ENCODE measurements at places on chromosomes 11 and 22.
A peak's percentile ranks its signal among the peaks of the same experiment; 100 is the strongest.

DNA sequence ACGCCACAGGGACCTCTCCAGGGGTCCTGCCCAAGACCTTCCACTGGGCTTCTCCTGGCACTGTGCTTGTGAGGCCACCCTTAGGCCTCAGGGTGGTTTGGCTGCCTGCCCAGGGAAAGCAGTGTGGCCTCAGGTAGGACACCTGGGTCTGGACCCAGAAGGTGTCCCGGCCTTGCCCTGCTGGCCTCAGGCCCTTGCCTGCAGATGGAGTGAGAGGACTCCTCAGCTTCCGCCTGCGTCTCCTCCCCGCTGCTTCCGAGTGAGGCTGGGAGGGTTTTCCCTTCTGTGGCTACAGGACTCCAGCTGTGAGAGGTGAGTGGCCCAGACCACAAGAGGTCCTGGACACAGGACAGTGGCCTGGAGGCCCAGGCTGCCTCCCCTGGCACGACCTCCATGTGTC, 60.4 kb downstream of the WNT7B start:
- DNase-seq, result no peak

DNA sequence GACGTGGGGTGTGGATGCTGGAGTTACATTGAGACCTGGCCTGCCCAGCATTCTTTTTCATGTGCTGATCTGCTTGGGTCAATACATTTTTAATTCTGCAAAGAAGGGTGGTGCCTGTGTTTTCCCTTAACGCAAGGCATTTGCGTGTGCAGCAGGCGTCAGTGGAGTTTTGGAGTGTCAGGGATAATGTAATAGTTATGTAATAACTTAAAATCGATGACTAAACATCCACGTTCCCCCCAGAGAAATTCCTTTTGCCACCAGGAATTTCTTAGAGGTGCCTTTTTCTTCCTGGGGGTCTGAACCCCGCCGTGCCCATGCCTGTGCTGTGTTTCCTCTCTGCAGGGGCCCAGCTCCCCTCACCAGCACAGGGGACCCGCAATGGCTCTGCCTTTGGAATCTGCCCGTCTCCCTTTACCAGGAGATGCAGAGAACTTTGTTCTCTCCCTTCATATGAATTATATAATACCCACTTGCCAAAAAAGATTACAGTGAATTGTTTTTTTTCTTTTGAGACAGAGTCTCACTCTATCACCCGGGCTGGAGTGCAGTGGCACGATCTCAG, 62.6 kb downstream of the TBC1D22A start:
- DNase-seq, result no peak

- DNase-seq, result no peak
Measured at GRCh38 chr11:41309111-41309522, 150.3 kb downstream of the LRRC4C start.

DNA sequence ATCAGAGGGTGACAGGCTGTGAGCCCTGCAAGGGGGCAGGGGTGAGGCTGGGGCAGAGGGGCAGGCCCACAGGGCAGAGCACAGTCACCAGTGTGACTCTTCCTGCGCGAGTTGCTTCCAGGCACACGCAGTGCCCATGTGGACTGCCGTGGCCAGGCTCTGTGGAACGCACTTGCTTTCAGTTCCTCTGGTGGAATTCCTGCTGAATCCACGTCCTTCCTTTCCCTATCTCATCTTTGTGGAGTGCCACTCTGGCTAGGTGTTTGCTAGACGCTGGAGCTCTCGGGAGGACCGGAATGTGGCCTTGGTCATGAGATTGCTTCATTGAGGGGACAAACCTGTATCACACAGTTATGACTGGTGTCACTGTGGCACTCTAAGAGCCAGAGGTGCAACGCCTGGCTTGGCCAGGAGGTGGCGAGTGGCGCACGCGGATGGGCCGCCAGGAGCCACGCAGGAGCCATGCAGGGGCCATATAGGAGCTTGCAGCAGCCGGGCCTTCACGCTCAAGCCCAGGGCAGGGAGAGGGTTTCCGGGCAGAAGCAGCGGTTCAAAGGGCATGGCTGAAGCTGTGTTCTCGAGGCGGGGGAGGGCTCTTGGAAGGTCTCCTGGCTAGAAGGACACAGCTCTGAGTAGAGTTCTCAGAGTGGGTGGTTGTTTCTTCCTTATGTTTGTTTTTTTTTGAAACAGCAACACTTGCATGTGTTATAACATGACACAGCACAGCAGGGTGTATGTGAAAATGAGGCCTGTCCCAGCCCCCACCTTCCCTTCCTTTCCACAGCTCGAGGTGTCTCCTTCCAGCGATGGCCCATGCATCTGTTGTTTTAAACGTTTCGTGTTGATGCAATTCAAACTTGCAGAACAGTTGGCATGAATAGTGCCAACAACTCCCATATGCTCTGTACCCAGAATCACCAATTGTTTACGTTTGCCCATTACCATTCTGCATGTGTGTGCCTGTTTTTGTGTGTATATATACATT, 36.2 kb downstream of the TBC1D22A start:
- DNase-seq, result peak; percentile 76

GRCh38 chr22:26835929-26836528, 178.6 kb downstream of the MIAT start:
- DNase-seq, result no peak

DNA sequence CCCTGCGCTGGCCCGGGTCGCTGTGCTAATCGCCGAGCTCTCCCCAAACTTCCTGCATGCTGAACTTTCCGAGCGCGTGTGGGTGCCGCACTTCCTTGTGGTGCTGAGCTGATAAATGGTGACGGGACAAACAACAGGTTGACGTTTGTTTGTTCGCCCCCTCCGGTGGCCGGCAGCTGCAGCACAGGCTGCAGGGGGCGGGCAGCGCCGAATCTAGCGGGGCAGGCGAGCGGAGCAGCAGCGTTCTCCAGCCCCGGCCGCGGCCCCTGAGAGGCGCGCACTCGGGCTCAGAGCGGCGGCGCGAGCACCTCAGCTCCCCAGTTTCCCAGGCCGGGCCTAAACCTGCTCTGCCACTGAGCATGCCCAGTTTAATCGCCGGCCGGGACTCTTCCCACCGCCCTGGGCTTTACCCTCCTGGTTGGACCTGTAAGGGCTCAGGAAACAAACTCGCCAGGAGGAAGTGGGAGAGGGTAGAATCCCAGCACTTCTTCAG, at the start of gene PDGFD:
TSS of gene PDGFD (minus strand) at position 120 of the 493 bp plus-strand sequence.
- DNase-seq, result peak; percentile 8

GRCh38 chr22:20580611-20581502, 73.4 kb downstream of the MED15 start:
- DNase-seq, result no peak

DNA sequence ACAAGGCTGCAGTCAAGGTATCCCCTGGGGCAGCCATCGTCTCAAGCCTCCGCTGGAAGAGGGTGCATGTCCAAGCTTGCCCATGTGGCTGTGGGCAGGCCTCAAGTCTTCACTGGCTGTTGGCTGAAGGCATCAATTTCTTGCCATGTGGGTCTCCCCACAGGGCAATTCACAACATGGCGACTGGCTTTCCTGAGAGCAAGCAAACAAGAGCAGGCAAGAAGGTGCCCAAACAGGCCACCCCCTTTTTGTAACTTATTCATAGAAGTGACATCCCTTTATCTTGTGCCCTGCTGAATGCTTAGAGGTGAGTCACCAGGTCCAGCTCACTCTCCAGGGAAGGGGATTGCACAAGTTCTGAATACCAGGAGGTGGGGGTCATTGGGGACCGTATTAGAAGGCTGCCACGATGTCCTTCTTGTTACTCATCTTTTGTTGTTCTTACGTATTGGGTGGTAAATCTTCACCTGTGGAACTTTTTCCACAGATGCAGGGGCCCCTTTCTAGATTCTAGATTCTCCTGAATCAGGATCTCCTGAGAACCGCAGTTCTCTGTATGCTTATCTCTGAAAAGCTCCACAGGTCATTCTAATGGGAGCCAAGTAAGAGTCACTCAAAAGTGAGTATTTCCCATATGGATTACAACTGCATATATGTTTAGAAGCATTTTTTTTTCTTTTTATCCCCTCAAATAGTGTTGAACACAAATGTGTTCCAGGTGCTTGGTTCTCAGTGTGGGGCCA, 44.2 kb upstream of the MICAL2 start:
- DNase-seq, result no peak

DNA sequence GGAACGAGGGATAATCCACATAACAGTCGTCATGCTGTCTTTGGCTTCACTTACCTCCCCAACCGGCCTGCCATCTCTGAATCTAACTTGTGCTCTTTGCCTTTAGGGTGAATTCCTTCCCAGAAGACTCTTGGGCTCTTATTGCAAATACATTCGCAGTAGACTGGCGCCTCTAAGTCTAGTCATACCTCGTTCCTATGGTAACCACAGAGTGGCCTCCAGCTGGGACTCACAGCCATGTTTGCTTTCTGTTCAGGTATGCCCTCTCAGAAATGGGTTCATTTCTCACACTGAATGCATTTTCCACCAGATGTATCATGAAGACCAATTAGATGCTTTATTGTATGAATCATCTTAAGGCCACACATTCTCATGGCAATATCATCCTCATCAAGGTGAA, 112.7 kb downstream of the FAR1 start:
- DNase-seq, result no peak

DNA sequence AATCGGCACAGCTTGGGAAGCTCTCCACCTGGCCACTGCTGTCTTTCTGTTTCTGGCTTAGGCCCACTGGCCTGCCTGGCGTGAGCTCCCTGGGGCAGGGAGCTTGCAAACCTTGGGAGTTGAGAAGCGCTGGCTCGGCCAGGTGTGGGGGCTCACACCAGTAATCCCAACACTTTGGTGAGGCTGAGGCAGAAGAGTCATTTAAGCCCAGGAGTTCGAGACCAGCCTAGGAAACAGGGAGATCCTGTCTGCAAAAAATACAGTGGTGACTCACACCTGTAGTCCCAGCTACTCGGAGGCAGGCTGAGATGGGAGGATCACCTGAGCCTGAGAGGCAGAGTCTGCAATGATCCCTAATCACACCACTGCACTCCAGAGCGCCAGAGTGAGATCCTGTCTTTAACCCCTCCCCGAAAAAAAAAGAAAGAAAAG, 4.0 kb downstream of the AP5B1 start:
- no peak for DNase-seq

DNA sequence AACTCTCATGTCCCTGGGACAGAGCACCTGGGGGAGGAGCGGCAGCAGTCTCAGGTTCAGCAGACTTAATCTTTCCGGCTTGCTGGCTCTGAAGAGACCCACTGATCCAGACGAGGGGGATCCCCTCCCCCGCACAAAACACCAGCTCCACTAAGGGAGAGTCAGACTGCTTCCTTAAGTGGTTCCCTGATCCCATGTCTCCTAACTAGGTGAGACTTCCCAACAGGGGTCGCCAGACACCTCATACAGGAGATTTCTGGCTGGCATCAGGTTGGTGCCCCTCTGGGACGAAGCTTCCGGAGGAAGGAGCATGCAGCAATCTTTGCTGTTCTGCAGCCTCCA, 157.2 kb upstream of the TMEM45B start:
- no peak for DNase-seq

- DNase-seq, result no peak
Measured at GRCh38 chr11:680970-681369, 14.1 kb downstream of the DEAF1 start.

GRCh38 chr22:47090591-47091245, 328.3 kb downstream of the TBC1D22A start:
- DNase-seq, result no peak

DNA sequence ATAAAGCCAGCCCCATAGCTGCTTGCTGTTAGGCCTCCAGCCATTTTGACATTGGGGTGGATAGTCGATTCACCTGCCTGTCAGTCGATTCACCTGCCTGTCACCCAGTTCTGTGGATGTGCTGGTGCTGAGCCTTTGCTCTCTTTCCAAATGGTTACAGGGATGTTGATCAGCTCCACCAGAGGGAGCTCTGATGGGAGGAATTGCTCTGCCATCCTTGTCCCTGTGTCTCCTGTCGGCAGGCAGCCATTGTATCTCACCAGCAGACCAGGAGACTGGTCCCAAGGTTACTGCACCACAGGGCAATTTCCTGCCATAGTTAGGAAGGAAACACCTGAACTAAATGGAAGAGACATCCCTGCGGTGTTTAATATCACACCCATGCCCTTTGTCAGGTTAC, 6.1 kb downstream of the MPEG1 start:
- DNase-seq, result peak; percentile 33

GRCh38 chr11:95108159-95108611, 18.5 kb downstream of the ENDOD1 start:
- peak; percentile 87 for DNase-seq

GRCh38 chr11:75035256-75035655, 46.5 kb downstream of the NEU3 start:
- DNase-seq, result no peak

- DNase-seq, result no peak
Measured at GRCh38 chr11:79116600-79116999, 324.2 kb downstream of the TENM4 start.

- peak; percentile 40 for DNase-seq
Measured at GRCh38 chr22:37818409-37819104, 4.6 kb upstream of the GALR3 start.

DNA sequence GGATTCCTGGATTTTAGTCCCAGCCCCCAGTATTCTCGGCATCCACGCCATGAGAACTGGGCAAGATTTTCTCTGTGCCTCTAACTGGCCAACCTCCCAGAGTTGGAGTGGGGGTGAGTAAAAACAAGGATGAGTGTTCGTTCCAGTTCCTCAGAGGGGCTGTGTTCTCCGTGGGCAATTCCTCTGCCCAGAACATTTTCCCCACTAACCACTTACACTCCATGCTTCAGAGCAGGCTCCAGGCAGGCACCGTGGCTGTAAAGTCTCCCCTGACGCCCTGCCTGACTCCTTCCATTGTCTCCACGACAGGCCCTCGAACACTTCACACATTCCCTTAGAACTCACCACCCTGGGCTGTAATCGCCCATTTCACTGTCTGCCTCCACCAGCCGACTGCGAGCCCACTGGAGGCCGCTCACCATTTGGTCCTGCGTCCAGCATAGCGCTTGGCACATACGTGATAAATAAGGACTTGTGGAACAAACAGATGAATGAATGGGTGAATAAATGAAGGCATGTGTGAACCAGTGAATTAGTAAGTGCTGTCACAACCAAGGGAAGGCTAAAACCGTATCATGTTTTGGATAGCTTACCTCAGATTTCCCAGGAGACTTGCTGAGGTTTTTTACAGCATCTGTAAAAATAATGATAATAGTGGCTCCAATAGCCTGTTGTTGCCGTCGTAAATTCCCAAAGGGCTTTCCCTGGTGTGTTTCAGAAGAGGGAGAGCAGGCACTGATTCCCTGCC, 6.1 kb downstream of the APLNR start:
- peak; percentile 0 for DNase-seq

GRCh38 chr11:57513452-57513795, 2.1 kb downstream of the SLC43A1 start:
- DNase-seq, result no peak

- DNase-seq, result no peak
Measured at GRCh38 chr11:2169626-2170570, 1.7 kb downstream of the TH start.

GRCh38 chr11:118319337-118319707, 14.8 kb downstream of the CD3E start:
- no peak for DNase-seq

GRCh38 chr11:59708537-59708936, 5.1 kb downstream of the OR10V1 start:
- no peak for DNase-seq

GRCh38 chr22:25048659-25049647, 96.4 kb downstream of the KIAA1671 start:
- peak; percentile 69 for DNase-seq

Measured in G401 (cell line).